Stimulated activated CD4-positive, alpha-beta T cell treated with anti-CD3 and anti-CD28 coated beads, Interleukin-1b, Interleukin-23, amount 100 ng/mL, for 1 hour (primary cell): ENCODE measurements at places on chromosomes 11 and 22.

DNA sequence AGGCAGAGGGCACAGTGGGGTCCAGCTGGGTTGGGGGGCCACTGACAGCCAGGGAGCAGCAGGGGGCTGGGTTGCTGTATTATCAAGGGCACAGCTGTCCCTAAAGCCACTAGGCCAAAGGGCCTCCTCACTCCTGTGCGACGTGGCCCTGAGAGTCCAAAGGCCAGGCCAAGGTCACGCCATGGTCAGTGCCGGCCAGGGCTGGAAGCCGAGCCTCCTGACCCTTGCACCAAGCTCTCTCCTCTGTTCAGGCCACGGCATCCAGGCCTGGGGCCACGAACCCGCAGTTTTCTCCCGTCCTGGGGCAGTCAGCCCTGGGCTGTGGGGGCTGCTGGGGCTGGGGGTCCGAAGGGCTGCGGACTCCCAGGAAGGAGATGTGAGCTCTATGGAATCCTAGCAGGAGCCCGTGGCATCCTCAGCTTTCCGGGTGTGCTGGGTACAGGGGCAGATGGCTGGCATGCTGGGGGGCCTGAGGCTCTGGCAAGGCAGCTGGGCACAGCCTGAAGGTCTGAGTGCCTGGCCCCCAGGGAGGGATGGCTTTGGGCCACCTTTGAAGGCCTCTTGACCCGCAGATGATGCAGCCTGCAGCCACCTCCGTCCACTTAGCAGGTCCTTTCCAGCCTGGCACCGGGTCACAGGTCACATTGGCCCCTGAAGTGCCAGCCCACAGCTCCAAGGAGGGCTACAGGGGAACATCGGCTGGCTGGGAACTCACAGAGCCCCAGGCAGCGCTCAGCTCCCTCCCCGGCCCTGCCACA, 17.3 kb upstream of the PPARA start:
- DNase-seq, result no peak

GRCh38 chr11:72300268-72300667, 56.3 kb upstream of the PHOX2A start:
- DNase-seq, result no peak

DNA sequence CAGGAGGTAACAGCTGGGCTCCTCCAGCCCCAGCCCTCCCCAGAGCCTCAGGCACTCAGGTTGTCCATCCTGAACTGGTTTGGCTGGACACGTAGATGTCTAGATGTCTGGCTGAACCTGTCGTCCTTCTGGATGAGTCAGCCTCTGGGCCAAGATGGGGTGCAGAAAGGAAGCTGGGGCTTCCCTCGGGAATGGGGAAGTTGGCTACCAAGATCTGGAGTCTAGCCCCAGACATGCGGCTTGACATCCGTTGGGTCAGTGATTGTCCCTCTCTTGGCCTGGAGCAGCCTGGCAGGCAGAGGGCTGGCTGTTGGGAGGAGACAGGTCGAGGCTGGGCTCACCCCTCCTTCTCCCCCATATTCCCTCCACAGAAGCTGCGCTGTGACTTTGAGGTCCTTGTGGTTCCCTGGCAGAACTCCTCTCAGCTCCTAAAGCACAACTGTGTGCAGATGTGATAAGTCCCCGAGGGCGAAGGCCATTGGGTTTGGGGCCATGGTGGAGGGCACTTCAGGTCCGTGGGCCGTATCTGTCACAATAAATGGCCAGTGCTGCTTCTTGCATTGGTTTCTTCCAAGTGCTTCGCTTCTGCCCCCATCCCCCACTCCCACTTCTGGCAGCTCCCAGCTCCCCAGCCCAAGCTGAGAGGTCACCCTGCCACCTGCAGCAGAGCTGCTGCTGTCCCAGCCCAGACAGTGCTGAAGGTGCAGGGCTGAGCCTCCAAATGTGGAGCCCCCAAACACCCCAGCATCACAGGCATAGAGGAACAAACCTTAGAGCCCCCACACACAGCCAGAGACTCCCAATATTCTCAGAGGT, 1.3 kb downstream of the CST6 start:
- no peak for DNase-seq

DNA sequence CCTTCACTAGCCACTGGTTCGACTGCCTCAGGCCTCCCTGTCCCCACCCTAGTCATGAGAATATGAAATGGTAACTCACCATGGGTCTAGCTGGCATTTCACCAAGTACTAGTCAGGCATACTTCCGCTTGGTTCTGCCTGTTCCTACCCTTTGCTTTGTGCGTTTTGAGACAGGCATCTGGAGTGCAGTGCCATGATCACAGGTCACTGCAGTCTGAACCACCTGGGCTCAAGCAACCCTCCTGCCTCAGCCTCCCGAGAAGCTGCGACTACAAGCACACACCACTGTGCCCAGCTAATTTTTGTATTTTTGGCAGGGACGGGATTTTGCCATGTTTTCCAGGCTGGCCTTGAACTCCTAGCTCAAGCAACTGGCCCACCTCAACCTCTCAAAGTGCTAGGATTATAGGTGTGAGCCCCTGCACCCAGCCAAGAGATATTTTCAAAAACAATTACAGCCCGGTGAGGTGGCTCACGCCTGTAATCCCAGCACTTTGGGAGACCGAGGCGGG, 14.1 kb downstream of the HRAS start:
- no peak for DNase-seq

- peak; percentile 96 for DNase-seq
Observed at GRCh38 chr11:130069659-130070108, at the start of gene APLP2. APLP2 (plus strand) TSS chr11:130069894; CDS start chr11:130069978, 84 bp downstream.

DNA sequence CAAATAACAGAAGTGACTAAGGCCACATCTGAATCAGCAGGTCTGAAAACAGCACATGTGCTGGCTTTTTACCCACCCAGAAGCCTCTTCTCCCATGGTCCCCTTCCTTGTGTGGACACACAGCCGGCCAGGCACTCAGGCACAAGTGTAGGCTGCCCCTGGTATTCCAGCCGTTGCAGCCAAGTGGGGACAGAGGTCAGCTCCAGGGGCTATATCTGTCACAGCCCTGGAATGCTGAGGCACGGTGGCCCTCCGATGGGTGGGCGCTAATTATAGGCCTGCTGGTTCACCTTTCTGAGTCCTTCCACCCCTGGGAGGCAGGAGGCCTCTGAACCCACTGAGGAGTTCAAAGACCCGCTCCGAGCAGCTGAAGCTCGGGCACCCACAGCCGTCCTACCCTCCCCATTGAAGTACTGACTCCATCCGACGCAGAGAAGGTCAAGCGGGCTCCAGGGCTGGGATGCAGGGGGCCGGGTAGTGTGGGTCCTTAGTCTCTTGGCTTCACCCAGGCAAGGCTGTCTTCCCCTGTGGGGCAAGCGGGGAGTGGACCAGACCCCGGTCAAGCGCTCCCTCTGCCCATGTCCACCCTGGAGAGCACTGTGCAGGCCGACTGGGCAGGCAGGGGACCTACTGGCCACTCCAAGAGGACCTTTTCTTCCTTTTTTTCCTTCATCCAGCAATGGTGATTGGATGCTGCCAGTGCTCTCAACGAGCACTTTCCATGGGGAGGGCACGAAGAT, 14.3 kb downstream of the FGF3 start:
- no peak for DNase-seq

DNA sequence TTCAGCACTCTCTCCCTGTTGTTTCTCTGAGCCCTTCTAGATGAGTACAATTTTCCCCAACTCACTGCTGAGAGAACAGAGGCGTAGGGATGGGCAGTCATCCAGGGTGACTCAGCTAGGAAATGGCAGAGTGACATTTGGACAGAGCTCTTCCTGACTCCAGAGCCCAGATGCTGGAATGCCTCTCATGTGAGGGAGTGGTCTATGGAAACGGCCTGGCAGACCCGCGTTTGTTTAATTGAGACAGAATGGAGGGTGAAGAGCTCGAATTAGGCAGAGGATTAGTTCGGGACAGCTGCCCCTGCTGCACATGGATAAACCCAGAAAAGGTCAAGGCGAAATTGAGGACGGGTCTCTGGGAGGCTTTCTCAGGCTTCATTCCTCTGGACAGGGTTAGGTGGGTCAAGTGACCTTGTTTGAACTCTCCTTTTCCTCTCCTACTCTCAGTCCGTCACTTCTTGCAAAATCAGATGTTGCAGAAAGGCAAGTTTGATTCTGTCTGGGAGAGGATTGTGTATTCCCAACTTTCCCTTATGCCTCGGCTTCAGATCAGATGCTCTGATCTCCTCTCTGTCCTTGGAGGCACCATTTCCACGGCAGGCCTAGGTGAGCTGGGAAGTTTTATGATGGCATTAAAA, 7.6 kb upstream of the LMO2 start:
- DNase-seq, result no peak

- DNase-seq, result no peak
Observed at GRCh38 chr11:64792482-64792881, 10.5 kb downstream of the MAP4K2 start.

DNA sequence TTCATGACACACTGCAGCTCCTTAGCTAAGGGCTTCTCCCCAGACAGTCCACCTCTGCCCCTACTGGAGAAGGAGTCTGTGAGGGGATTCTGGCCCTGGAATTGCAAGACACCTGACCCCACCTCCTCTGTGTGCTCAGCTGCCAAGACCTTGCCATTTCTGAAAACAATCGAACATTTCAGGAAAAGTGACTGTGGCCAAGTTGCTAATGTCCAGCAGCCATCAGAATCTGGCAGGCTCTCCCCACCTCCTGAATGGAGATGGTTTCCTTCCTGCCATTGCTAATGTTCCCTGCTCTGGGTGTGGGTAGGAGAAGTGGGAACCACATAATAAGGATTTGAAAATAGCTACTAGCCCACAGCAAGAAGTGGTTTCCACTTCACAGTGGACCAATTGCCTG, 127.2 kb upstream of the ALX4 start:
- DNase-seq, result no peak

GRCh38 chr11:87173185-87174039, 135.7 kb downstream of the TMEM135 start:
- DNase-seq, result no peak

DNA sequence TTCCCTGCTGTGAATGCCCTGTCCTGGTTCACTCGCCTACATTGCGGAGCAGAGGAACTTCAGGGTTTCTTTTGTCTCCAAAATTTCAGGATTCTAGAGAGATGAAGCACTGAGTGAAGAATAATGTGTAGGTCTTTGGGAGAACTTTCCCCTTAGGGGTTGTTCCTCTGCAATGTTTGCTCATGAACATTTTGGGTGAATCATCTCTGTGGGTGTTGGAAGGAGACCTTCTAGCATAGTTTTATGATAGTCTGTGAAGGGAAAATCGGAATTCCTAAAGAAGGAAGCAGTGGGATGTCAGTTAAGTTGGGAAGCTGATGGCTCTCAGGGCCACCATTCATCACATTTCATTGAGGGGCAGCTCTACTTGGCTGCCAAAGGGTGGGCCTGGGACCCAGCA, 64.8 kb downstream of the MIAT start:
- no peak for DNase-seq

DNA sequence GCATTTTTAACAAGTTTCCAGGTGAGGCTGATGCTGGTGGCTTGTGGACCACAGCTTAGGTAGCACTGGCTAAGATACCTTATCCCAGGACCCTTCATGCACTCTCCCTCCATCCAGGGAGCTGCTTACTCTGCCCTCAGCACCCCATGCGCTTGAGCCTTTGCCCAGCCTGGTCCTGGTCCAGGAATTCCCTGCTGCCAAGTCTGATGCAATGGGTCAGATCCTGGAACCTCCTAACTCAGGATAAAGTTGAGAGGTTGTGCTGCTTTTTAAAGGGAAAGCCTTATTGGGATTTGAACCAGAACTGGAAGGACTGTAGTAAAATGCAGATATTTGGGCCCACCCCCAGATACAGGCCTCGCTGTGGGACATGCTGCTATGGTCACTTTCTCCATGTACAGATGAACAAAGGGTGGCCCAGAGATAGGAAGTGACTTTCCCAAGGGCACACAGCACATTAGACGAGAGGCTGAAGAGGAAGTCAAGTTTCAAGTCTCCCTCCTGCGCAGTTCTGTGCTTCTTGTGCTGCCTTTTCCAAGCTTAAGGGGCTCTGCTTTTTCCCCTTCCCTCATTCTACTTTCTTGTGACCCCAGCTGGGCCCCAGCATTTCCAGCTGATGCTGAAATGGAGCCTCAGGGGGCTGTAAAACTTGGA, 824 bp upstream of the LGALS12 start:
- DNase-seq, result no peak

DNA sequence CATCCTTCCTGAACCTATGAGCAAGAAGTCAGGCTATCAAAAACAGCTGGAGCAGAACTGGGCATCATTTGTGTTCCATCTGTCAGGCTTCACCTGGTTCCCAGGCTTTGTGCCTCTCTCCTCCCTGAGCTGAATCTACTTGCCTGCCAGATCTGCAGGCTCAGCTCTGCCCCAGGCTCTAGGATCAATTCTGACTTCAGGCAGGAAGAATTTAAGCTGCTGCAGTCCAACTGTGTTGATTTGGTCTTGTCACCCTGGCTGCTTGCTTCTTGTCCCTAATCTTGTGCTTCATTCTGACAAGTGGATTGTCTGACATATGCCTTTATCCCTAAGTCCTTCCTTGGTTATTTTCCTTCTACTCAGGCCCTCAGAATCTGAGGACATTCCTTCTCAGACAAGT, 31.6 kb upstream of the CADM1 start:
- DNase-seq, result no peak

GRCh38 chr11:8610532-8611116, 16.6 kb upstream of the STK33 start:
- DNase-seq, result no peak

GRCh38 chr11:111427471-111427912, 48.4 kb upstream of the POU2AF1 start:
- DNase-seq, result no peak

- no peak for DNase-seq
Observed at GRCh38 chr22:35489239-35489638, 51.4 kb upstream of the RASD2 start.

DNA sequence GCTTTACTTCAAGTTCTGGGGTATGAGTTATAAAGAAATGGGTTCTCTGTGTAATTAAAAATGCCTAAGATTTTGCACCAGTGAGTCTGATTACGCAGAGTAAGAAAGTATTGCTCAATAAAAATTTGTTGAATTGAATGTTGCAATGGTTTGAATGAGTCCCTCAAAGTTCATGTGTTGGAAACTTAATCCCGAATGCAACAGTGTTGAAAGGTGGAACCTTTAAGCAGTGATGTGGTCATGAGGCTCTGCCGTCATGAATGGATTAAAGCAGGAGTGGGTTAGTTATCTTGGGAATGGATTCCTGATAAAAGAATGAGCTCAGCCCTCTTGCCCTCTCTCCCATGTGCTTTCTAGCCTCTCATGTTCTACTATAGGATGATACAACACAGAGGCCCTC, 52.6 kb upstream of the SESN3 start:
- no peak for DNase-seq

- no peak for DNase-seq
Observed at GRCh38 chr22:38782402-38783094, 11.4 kb downstream of the DNAL4 start.

- no peak for DNase-seq
Observed at GRCh38 chr11:74000307-74001133, 8.4 kb downstream of the UCP3 start.

GRCh38 chr11:26730414-26731083, 8.7 kb upstream of the SLC5A12 start:
- DNase-seq, result no peak

GRCh38 chr11:100647861-100648260, 39.2 kb upstream of the ARHGAP42 start:
- DNase-seq, result no peak

DNA sequence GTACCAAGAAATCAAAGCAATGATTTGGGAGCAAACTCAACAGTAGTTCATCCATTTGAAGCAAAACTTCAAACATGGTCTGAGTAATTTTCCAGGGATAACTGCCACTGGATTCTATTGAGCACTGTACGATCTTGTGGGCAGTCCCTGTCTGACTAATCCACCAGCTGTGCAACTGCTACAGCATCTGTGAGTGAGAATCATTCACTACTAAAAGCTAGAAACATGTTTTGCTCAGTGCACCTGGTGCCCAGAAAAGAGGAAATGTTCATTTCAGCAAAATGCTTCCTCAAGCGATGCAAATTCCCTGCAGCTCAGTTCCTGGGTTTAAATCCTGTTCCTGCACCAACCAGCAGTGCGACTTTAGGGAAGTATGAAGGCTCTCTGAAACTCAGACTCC, 1077.9 kb downstream of the DLG2 start:
- no peak for DNase-seq
